A549 (cell line): ENCODE measurements at places on chromosomes 16 and 17. TPM values are rescaled to one million over a fixed set of nuclear protein-coding genes. Genes with fewer than 3 reads are reported as not detected.

DNA sequence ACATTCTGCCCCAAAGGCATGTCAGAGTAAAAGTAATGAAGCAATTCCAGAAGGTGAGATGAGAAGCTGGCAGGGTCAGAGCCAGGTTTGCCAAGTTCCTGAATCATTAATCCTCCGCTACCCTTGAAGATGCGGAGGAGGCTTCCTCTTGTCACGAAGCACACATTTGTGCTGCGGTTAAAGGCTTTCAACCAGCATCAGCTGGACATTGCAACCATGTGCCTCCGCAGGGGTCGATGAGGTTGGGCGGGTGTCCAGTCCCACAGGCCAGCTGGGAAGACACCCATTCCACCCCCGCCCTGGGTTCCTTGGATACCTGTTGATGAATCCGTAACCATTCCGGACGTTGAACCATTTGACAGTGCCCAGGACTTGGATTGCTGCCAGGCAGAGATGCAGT lies 1.3 kb downstream of the YBX2 start:
- no peak for DNase-seq

GRCh38 chr17:68297195-68297594 lies 5.9 kb downstream of the ARSG start:
- DNase-seq: no peak

- no peak for DNase-seq
Measured at GRCh38 chr17:61783556-61784304, 79.6 kb downstream of the BRIP1 start.

DNA sequence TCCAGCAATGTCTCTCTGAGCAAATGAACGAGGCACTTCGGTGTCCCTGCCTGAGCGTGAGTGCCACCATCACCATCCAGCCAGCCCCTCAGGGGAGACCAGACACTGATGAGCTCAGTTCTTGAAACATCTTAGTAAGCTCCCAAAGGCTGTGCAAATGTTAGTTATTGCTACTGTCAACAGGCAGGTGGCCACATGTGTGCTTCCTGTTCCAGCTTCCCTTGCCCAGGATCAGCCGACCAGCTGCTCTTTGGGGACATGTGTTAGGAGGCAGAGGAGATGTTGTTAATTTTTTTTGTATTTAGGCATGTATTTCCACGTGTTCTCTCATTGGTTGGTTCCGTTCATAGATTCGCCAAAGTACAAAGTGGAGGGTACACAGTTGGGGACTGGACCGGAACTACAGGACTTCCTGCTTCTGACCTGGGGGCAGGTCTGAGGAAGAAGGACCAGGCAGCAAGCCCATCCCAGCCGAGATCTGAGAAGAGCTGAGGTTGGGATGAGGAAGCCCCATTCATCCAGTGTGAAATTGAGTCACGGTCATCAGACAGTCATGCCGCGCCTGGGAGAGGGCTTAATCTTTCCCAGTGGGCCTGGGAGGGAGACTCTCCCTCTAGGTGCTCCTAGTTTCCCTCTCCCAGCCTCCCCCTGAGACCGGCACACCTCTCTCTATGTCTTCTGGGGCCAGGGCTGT lies 3.8 kb downstream of the TTYH2 start:
- DNase-seq: peak; percentile 36

GRCh38 chr16:31055613-31056012 lies 18.4 kb downstream of the ZNF668 start:
- no peak for DNase-seq

GRCh38 chr17:79029327-79030009 lies 5.5 kb downstream of the C1QTNF1 start:
- DNase-seq: no peak

The FBXW10B gene
- 14.3 to 19.5 TPM (median 15.3 TPM) in 3 replicates for polyA plus RNA-seq

GRCh38 chr16:17963185-17963836 lies 373.2 kb downstream of the NPIPA8 start:
- DNase-seq: no peak

The OR3A3 gene
- not detected in 3 replicates for polyA plus RNA-seq

GRCh38 chr16:50627419-50627818 lies 53.7 kb downstream of the SNX20 start:
- no peak for DNase-seq

GRCh38 chr17:37815536-37815935 lies 70.7 kb upstream of the HNF1B start:
- no peak for DNase-seq

GRCh38 chr16:49061137-49061714 lies 220.4 kb downstream of the CBLN1 start:
- no peak for DNase-seq

DNA sequence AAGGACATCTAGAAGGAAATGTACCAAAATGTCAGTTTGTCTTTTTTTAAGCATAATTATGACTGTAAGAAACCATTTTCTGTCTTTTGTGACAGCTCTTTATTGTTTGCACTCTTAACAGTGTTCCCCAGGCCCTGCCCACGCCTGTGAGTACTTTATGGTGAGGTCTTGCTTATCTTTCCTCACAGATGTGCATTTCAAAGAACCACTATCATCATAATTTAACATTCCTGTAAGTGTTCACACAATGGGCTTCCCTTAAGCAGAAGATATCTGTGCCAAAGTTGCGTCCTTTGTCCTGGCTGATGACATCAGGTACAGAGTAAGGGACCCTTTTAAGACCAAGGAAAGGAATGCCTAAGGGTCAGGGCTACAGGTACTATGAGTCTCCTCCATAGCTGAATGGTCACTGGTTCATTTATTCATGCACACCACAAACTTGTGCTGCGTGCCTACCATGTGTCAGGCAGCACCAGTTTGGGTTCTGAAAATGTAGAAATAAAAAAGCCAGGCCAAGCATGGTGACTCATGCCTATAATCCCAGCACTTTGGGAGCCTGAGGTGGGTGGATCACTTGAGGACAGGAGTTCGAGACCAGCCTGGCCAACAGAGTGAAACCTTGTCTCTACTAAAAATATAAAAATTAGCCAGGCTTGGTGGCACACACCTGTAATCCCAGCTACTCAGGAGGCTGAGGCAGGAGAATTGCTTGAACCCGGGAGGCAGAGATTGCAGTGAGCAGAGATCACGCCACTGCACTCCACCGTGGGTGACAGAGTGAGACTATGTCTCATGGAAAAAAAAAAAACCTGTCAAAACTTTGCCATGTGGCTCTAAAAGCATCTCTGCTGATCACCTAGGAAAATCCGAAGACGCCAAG lies 55.4 kb upstream of the NLK start:
- no peak for DNase-seq

The NETO2 gene
- 65.2 to 71.5 TPM (median 65.4 TPM) in 3 replicates for polyA plus RNA-seq

The EME1 gene
- 21.9 to 24.3 TPM (median 23.9 TPM) in 3 replicates for polyA plus RNA-seq

DNA sequence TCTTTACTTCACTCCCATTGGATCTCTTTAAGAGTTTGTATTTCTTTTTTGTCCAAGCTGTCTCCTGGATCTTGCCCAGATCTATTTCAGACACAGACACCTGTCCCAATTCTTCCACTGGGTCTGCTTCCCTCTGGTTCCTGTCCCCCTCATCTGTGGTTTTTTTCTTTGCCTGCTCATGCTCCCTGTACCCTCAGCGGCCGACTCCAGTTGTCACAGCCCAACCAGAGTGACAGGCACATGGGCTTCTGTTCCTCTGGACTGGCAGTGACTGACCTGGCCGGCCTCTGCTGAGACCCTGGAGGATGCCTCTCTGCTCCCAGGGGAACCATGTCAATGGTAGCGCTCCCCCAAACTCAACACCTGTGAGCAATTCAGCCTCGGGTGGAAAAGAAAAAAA lies 142.6 kb downstream of the WSCD1 start:
- DNase-seq: no peak

The METTL2A gene
- polyA plus RNA-seq: 22.8 to 25.0 TPM (median 23.5 TPM) in 3 replicates

DNA sequence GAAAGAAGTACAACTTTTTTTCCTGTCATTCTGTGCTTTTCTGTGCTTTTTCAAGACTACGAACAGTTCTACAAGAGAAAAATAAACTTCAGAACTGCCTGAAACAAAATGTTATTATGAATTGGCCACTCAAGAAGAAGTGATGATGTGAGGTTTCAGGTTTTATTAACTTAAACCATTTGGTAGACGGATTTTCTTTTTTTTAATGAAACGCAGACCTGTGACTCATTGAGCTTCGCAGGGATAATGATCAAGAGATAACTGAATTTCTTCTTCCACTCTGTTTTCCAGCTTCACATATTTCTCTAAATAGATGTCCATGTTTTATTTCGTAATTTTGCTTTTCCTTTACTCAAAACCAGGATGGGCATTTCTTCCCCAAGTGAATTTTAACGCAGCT lies 32.7 kb downstream of the AIPL1 start:
- no peak for DNase-seq

The MYH11 gene
- polyA plus RNA-seq: 0.07 to 0.10 TPM (median 0.09 TPM) in 3 replicates

The PPM1E gene
- 0.05 to 0.09 TPM (median 0.08 TPM) in 3 replicates for polyA plus RNA-seq

The KRT33B gene
- polyA plus RNA-seq: 0.05 to 0.08 TPM in 2 of 3 replicates, not detected in the other

DNA sequence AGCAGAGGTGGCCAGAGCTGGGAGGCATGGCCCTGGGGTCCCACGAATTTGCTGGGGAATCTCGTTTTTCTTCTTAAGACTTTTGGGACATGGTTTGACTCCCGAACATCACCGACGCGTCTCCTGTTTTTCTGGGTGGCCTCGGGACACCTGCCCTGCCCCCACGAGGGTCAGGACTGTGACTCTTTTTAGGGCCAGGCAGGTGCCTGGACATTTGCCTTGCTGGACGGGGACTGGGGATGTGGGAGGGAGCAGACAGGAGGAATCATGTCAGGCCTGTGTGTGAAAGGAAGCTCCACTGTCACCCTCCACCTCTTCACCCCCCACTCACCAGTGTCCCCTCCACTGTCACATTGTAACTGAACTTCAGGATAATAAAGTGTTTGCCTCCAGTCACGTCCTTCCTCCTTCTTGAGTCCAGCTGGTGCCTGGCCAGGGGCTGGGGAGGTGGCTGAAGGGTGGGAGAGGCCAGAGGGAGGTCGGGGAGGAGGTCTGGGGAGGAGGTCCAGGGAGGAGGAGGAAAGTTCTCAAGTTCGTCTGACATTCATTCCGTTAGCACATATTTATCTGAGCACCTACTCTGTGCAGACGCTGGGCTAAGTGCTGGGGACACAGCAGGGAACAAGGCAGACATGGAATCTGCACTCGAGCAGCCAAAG lies 2.3 kb downstream of the CSF3 start:
- DNase-seq: no peak

DNA sequence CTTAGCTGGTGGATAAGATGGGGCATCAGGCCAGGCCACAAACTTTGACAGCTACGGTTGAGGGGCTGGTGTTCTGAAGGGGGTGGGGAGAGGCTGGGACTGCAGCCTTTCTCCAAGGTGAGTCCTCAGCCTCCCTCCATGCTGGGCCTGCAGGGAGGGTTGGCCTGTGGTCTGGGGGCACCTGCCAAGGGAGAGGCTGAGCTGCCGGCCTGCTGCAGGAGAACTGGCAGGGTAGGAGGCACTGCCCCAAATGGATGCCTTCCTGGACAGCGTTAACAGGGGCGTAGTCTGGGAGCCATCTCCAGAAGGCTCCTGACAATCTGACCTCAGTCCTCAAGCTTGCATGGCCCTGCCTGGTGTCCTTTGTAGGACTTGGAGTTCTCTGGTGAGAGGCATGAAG lies 5.1 kb downstream of the ELMO3 start:
- no peak for DNase-seq

The GRN gene
- 146 to 198 TPM (median 197 TPM) in 3 replicates for polyA plus RNA-seq

The MGRN1 gene
- polyA plus RNA-seq: 28.2 to 30.6 TPM (median 29.9 TPM) in 3 replicates

The ACSF3 gene
- 13.1 to 13.2 TPM (median 13.2 TPM) in 3 replicates for polyA plus RNA-seq

- DNase-seq: peak; percentile 10
Measured at GRCh38 chr17:59149841-59150511, 5.0 kb downstream of the SKA2 start.

DNA sequence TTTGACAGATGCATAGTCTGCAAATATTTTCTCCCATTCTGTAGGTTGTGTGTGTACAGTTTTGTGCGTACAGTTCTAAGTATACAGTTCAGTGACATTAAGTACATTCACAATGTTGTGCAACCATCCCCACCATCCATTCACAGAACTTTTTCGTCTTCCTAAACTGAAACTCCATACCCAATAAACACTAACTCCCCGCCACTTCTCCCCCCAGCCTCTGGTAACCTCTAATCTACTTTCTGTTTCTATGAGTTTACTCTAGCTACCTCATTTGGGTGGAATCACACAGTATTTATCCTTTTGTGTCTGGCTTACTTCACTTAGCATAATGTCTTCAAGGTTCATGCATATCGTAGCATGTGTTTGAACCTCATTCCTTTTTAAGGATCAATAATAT lies 14.3 kb downstream of the PIK3R5 start:
- DNase-seq: no peak

The ZNF597 gene
- 0.92 to 1.1 TPM (median 0.96 TPM) in 3 replicates for polyA plus RNA-seq

DNA sequence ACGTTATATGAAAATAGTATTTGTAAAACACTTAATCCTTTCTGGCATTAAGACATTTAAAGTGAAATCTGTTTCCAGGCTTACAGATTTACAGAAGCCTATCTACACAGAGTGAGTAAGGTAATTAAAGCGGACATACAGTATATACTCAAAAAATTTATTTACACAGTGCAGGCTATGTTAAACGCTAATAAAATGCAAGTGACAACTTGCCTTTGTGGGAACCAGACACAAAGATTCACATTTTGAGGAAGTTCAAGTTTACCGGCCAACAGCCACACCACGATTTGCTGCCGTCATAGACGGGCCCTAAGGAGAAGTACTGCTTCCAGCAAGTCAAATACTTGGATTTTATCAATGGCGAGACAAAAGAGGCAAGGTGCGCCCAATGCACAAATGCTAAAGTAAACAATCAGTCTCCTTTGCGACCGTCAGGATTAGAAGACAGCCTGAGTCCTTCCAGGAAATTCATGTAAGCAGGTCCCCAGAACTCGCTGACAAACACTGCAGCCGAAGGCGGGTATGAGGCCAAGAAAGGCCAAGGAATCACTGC lies 801 bp downstream of the VPS35 start:
- DNase-seq: no peak

DNA sequence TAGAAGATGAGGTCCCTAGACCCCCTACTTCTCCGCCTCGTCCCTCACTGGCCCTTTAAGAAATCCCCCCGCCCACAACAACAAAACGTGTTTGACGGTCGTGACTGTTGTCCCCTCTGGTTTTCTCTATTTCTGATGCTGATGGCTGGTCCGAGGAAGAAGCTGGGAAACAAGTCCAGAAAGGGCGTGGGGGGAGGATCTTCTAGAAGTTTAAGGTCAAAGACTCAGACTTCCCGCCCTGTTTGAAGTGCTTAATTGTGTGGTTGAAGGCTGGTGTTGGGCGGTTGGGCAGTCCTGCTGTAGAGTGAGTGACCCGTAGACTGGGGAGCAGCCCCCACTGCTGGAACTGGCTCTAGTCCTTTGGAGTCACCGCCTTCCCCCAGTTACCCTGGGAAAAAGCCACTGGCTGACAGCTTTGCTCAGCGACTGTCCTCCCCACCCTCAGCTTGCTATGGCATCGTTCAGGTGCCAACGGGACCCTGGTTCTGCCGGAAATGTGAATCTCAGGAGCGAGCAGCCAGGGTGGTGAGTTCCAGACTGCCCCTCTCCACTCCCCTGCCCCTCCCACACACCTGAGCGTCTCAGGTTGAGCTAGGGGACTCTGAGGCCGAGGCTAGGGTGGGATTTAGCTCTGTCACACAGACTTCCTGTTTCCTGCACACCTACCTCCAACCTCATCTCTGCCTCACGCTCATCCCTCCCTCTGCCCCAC lies 1.6 kb downstream of the MLLT6 start:
- no peak for DNase-seq

GRCh38 chr16:1163567-1164055 lies 10.7 kb downstream of the CACNA1H start:
- no peak for DNase-seq

The ZNRF1 gene
- polyA plus RNA-seq: 18.6 to 19.8 TPM (median 19.2 TPM) in 3 replicates
